Progenitor cell of endocrine pancreas (in vitro differentiated cells): ENCODE measurements at places on chromosomes 3 and 15. TPM values are rescaled to one million over a fixed set of nuclear protein-coding genes. Genes with fewer than 3 reads are reported as not detected.

GRCh38 chr15:87490666-87491065 is 765.9 kb downstream of the NTRK3 start:
- DNase-seq, result no peak

DNA sequence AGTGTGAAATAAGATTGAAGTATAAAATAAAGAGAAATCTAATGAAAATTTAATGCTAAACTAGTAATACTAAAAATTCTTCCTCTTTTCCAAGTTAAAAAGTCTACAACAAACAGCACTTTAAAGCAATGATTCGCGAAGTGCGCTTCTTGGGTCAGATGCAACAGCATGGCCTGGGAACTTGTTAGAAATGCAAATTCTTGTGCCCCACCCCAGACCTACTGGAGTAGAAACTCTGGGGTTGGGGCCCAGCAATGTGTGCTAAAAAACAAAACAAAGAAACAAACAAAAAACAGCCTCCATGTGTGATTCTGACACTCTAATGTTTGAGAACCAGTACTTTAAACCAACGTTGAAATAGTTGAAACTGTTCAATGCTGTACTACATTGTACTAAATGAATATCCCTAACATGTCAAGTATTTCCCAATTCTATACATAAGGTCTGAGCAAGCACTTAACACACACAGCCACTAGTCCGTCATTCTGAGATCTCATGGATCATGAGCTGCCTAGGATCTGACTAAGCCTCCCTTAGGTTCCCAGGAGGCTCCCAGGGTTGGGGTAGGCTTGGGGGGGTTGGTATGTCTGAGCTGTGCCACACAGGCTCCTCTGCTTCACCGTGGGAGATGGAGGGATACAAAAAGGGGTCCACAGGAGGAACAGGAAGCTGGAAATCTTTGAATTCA is 6.1 kb downstream of the RASGRP1 start:
- no peak for DNase-seq

- DNase-seq, result no peak
Observed at GRCh38 chr3:120177151-120177550, 82.9 kb upstream of the GSK3B start.

DNA sequence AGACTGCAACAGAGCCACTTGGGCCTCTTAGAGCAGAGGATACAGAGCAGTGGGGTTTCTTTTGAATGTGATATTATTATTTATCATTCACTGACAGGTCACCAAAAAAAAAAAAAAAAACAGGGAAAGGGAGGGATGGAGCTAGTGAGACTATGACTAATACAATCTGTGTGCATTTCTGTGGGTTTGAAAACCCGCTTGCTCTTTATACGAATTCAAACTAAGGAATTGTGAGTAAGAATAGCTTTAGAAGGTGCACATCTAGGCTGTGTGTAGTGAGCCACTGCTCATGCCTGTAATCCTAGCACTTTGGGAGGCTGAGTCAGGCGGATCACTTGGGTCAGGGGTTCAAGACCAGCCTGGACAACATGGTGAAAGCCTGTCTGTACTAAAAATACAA is 186.6 kb upstream of the MANF start:
- DNase-seq, result no peak

DNA sequence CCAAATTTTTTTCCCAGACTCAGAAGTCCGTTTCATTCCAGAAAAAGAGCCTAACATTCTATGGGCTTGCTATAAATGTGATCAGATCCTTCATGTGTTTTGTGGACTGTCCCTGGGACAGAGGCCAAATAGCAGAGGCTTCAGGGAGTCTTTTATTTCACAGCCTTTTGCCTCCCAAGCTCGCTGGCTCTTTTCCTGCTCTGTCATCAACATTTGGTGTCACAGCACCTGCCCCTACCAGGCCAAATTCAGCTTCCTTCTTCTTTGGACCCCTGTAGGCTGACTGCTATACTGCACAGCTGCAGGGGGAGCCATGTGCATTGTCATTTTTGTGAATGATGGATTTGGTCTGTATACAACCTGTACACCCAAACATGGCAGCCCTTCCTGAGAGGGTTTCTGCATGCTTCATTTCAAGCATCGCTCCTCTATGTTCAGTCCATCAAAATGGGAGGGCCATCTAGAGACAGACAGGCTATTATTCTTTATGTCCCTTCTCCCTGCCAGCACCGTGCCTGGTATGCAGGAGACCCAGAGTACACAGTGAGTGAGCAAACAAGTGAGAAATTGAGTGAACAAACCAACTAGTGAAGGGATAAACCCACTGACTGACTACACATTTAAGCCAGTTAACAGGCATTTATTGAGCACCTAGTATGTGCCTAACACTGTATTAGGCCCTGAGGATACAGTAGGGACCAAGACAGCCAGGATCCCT is 17.9 kb upstream of the RPP14 start:
- no peak for DNase-seq

- no peak for DNase-seq
Observed at GRCh38 chr15:39918688-39919385, 1.2 kb downstream of the GPR176 start.

DNA sequence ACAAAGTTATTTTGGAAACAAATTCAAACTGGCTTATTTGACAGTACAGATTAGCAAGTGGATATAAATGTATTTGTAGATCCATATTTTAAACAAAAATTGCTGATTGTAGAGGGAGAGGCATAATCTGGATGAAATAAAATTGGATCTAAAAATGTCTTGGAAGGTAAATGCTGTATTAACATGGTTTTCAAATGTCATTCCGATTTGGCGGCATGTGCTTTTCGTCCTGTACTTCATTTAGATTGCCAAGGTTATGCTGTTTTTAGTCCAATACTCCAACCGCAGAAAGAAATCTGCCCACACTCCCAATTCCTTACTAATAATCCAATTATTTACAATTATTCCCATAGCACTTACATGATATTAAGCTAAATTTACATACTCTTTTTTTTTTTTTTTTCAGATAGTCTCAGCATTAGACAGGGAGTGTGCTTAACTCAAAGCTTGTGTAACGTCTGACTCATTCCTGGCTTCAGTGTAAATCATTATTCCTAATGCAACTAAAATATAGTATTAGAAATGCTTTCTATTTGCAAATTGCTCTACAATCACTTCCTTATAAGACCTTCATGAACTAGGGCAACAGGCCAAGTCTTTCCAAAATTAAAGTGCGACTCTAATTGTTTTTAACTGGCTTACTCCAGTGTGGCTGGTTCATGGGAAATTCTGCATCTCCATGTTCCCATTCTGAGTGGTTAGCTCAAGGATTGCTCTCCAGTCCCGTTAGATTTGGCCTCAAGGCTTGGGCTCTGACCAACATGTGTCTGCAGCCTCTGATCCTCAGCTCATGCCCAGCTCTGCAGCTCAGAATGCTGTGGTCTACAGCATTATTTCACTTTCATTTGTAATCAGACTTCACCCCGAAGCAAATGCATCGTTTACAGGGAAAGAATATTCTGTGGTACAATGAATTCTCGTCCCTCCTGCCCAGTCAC is 103.9 kb downstream of the FBN1 start:
- no peak for DNase-seq

- DNase-seq, result no peak
Observed at GRCh38 chr15:98952381-98952803, 55.2 kb downstream of the PGPEP1L start.

DNA sequence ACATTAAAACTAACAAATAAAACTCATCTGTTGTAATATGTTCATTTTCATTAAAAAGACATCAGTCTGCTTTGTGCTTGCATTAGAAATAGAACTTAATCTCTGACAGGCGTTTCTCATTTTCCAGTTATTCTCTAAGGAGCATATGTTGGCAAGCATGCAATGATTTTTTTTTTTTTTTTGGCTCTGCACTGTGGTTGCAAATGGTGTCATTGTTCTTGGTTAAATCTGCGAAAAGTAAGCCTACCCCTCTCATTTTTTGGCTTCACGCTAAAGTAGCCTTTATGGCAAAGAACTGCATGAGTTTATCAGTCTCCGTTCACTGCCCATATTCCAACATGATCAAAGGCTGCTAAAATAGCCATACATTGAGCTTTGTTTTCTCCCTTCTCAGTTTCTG is 403.2 kb downstream of the MECOM start:
- no peak for DNase-seq

DNA sequence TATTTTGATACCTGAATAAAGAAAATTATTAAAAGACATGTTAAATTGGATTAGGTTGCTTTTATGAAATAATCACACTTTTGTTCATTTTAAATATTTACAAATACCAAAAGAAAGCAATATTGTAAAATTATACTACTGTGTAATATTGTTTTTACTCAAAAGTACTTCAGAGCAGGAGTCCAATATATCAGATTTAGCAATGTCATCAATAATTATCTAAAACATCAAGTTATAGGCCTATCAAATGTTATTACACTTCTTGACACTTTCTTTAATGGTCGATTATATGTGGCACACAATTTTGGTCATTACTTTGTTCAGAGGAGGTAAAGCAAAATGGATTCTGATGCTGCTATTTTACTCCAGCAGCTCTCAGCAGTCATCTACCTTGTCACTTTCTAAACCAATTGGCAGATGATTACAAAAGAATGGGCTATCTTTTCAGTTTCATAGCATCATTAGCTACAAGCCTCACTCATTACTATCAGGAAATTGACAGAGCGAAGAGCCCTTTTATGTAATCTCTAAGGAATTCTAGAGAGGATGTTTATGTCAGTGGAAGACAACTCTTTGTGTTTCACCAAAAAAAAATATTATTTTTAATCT is 318.6 kb downstream of the PLOD2 start:
- DNase-seq, result no peak

DNA sequence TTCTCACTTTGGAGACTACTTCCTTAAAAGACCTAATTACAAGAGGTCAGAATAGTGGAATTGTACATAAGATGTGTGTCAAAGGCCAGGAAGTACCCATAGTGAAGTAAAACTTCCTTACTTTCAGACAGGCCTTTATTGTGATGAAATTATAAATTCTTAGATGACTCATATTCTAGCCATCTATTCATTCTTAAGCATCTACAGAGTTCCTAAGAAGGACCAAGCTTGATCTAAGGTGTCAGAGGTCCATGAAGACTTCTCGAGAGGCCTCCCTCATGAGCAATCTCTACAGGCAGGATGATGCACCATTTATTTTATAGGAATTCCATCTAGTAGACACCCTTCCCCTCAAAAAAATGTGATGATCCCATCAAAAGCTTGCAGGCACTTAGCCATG is 493.3 kb downstream of the MAGI1 start:
- no peak for DNase-seq

The CFAP91 gene
- 63.0 and 75.0 TPM in 2 replicates for total RNA-seq

The TNFSF10 gene
- 0.36 and 0.72 TPM in 2 replicates for total RNA-seq

The ACTRT3 gene
- total RNA-seq, result 2.1 and 2.6 TPM in 2 replicates

The SLC22A14 gene
- 0.18 and 0.72 TPM in 2 replicates for total RNA-seq

The ZNF501 gene
- 6.7 and 7.5 TPM in 2 replicates for total RNA-seq

The CHRNA3 gene
- 0.29 and 1.5 TPM in 2 replicates for total RNA-seq

The MST1R gene
- total RNA-seq, result 4.4 and 6.5 TPM in 2 replicates
